ENCODE measurements at places on chromosomes 7 and 10.
A peak's percentile ranks its signal among the peaks of the same experiment; 100 is the strongest.

- DNase-seq = peak; percentile 57
Observed at GRCh38 chr7:151275813-151276577, 27.5 kb upstream of the SMARCD3 start.

GRCh38 chr7:27359181-27360125 lies 116.9 kb downstream of the EVX1 start:
- DNase-seq = no peak

DNA sequence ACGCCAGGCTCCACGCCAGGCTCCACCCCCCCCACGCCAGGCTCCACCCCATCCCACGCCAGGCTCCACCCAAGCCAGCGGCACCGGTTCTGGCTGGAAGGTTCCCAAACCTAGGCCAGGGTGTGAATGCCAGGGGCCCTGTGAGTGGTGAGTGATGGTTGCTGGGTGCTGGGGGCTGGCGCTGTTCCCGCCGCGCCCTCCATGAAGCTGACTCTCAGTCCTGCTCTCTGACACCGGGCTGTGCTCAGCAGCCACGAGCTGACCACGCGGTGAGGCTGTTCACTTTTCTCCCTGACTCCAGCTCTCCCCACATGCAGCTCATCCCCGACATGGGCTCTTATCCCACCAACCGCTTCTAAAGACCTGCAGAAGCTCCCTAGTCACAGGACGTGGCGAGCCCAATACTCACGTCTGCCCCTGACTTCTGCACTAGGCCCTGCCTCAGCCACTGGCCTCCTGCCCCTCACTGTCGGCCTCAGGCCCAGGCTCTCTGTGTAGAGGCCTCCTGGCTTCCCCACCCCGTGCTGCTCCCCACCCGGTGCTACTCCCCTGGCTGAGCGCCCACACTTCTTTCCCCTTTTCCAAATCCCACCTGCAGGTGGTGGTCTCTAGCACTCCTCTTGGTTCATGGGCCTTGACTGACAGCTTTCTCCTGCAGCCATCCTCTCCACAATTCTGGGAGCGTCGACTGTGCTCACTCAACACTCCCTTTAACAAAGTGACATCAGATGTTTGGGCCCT lies 603.0 kb downstream of the PTPRN2 start:
- no peak for DNase-seq

DNA sequence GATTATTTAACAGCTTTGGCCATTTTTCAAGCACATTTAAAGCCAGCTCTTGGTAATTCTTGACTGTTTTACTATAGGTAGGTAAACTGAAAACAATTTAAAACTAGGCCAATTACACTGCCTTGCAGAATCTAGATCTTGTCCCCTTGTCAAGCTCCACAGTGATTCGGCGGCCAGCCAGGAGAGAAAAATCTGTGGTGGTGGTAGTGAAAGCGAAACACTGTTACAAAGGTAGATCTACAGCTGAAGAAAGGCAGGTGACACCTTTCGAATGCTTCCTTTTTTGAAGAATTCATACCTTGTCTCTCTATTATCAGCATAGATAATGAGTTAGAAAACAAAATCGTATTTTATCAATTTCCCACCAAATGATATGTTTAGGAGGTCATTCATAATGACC lies 218.3 kb downstream of the POU6F2 start:
- no peak for DNase-seq

DNA sequence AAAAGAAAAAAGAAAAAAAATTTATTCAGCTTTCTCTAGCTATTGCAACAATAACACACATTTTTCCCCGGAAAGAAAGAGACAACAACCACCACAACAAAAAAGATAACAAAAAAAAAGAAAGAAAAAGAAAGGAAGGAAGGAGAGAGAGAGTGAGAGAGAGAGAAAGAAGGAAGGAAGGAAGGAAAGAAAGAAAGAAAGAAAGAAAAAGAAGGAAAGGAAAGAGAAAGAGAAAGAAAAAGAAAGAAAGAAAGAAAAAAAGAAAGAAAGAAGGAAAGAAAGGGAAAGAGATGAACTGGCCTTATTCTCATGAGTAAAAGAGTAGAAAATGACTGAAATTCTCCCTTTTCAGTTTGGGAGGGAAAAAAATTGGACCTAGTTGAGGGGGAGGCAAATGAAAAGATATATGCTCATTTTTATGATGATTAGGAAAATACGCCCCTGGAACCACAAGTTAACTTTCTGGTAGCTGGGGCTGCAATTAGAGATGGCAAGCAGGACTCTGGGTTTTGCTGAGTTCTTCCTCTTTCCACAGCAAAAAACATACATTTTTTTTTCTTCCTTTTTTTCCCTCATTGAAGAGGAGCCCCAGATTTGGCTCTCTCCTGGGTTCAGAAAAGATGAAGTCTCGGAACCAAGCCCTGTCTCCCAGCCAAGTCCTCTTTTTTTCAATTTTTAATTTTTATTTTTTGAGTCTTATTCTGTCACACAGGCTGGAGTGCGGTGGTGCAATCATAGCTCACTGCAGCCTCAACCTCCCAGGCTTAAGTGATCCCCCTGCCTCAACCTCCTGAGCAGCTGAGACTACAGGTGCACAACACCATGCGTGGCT lies 12.6 kb upstream of the PRDX3 start:
- DNase-seq = no peak

DNA sequence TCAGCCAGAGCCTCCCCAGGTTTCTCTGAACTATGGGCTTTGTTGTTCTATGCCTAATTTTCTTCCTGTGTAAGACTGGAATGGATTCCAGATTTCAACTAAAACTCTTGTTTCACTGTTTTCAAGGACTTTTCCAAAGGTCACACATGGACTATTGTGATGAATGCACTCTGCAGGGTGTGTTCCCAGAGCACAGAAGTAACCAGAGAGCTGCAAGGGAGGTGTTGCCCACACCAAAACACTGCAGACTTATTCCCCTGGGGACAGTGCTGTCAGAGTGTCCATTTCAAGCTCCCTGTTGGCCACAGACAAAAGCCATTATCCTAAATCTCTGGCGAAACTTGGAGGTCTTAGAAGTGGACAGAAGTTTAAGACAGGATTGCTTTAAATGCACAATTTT lies 231.6 kb downstream of the TRIL start:
- DNase-seq = no peak

GRCh38 chr10:78540355-78541076 lies 506.9 kb downstream of the RPS24 start:
- no peak for DNase-seq

DNA sequence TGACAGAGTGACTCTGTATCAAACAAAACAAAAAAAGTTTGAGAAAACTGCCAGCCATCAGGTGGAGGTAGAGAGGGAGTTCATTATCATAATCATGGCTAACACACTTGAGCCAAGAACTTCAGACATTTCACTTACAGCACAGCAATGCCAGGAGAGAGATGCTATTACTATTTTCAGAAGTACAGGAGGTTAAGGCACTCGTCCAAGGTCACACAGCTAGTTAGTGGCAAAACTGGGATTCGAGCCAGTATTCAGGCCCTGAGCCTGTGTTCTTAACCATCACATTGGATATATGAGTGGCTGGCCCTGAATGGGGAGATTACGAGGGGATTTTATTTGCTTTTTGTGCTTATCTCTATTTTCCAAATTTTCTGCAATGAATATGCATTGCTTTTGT lies 24.8 kb upstream of the UNC5B start:
- no peak for DNase-seq

- DNase-seq = peak; percentile 90
Observed at GRCh38 chr7:68321076-68321639, 1277.1 kb upstream of the AUTS2 start.

DNA sequence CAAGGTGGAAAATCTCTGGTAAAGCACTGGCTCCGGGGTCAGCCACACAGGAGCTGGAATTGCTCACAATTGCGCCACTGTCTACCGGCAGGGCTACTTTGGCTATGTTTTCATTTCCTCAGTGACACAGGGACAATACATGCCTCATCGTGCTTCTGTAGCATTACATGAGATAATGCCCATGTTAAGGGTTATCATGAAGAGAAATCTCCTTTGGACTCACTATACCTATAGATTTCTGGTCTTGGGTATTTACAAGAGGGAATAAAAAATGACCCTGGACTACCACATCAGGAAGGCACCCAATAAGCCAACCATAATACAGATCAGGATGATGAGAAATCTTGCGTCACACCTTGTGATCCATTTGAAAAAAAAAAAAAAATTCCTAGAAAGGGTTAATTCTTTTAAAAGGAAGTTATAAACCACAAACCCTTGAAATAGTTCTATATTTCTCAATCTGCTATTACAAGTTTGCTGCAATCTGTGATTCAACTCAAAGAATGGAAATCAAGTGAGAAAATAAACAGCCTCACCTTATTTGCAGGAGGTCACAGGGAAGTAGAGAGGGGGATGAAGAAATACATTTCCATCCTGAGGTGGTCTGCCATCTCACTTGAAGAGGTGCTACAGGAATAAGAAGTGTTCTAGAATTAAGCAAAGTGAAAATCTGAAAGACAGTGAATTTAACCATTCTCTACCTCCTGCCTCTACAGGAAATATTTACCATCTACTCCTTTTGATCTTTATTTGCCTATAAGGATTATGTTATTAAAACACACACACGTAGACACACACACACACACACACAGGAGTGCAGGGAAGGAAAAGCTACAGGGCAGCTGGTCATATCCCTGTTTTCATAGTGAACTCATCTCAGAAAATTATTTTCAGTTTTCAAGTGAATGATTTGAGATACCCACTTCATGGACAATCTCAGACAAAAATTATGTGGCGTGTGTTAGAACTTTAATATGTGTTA lies 231.3 kb upstream of the CELF2 start:
- no peak for DNase-seq

DNA sequence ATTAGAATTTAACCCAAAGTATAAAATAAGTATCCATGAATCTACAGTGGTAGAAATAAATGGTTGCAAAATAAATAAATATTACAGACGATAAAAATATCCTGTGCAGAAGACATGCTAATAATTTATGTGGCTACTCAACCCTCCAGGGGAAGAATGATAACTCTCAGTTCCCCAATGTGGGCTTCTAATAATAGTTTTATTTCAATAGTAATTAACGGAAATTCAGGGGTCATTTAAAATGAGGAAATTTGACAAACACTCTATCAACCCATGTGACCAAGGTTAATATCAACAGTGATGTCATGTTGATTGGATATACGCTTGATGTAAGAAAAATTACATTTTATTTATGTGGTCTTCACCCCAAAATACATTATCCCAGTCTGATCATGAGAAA lies 1082.6 kb upstream of the LRRTM3 start:
- DNase-seq = no peak

GRCh38 chr10:96512524-96513304 lies 1.0 kb downstream of the TLL2 start:
- DNase-seq = no peak

- DNase-seq = no peak
Observed at GRCh38 chr7:1965579-1966294, 267.0 kb downstream of the MAD1L1 start.

- no peak for DNase-seq
Observed at GRCh38 chr10:130748409-130749057, 563.0 kb downstream of the TCERG1L start.

DNA sequence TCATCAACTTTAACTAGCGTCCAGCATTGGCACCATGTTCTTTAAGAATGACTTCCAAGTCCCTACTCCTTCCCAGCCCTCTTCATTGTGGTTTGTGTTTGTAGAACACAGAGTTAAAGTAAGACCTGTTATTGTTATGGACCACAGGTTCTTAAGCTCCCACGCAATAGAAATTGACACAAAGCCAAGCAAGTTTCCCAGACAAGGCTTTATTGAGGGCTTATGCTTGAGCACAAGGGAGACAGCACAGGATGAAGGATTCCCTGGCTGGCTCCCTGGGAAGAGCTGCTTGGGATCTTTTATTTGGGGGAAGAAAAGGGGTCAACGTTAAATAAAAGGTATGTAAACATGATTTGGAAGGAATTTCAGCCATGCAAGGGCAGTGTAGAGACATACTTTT lies 44.3 kb upstream of the PRKCQ start:
- DNase-seq = no peak

DNA sequence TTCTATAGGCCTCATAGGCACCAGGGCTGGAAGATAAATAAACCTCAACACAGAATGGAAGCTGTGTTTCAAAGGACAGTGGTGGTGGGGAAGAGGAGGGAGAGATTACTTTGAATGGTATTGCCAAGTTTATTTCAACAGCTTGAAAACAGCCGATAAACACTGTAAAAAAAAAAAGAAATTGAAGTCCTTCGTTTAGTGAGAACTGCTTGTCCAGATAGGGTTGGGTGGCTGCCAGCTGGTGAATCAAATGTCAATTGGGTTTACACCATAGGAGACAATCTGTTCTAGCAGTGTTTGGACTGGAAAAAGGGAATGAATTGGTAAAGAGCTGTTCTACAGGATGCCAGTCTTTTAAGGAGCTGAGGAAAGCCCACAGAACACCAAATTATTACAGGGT lies 254.8 kb downstream of the PHF14 start:
- DNase-seq = peak; percentile 10

- no peak for DNase-seq
Observed at GRCh38 chr7:17229228-17229627, 69.2 kb upstream of the AHR start.

DNA sequence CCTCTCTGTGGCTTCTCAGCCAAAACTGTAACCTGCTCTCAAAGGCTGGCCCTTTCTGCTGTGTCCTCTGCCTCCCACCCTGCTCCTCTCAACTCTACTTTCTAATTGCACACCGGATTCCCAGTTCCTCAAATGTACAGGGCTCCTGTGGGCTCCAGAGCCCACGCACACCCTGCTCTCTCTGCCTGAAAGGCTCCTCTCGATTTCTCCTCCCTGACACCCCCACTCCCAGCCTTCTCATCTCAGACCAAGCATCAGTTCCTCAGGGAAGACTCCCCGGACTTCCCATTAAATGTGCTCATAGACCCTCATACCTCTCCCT lies 111.7 kb upstream of the STEAP1B start:
- no peak for DNase-seq

DNA sequence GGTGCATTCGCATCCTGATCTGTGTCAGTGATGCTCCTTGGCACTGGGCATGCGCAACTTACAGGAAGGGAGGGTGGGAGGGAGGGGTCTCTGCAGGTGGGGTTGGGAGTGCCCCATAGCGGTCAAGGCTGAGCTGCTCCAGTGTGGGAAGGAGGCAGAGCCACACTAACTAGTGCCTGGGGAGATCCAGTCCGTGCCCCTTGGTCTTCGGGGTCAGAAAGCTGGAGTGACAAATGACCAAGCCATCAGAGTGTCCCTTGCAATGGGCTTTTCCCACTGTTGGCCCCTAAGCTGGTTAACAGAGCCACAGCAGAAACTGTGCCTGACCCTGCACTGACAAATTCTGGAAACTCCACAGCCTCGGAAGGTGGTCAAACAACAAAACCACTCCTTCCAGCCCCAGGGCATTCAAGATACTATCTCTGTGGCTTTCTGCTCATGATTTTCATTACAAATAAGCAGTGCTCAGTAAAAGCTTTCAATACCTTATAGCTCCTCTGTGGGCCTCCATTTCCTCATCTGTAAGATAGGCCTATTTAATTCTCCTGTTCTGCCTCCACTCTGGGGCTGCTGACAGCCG lies 138.1 kb upstream of the UNC5B start:
- DNase-seq = no peak

DNA sequence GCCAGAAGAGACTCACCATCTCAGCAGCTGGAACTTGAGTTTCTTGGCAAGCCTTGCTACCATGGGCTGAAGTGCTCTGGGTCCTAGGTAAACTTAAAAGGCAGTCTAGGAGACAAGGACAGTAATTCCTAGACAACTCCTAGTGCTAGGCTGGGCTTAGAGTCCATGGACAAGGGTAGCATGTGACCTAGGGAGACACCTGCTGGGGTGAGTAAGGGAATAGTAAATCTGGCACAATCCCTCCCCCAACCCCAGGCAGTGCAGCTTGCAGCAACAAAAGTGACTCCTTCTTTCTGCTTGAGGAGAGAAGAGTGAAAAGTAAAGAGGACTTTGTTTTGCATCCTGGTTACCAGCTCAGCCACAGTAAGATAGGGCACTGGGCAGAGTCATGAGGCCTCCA lies 316.5 kb upstream of the IMMP2L start:
- no peak for DNase-seq
